AG08395 (cell line): ENCODE measurements at places on chromosomes 3 and 15.

DNA sequence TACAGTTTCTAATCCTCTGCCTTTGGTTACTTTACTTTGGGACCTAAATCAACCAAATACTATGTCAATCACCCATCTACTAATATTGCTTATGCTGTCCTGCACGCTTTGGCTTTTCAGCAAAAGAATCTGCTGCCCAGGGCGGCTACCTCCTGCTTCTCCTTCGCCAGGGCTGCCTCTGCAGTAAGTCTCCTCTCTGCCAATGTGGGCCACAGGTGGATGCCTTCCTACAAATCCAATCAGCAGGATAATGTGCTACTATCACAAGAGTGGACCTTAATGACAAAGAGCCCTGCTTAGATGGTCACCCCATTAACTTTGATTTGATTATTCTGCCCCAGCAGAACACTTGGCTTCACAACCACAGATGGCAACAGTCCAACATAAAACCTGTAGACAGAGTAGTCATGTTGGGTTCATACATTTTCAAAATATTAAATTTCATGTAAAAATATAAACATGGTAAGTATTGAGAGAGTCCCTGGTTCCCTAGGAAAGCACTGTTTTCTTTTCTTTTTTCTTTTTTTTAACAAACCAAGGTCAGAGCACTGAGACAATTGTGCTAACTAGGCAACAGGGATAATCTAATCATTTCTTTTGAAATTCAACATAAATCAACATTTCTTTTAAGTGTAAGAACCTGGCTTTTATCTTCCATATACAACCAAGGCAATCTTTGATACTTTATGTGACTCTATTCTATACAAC is 298.3 kb downstream of the ZBTB20 start:
- no peak for DNase-seq

GRCh38 chr3:171974986-171975837 is 64.2 kb upstream of the FNDC3B start:
- DNase-seq: no peak

GRCh38 chr3:187985647-187986046 is 168.3 kb upstream of the LPP start:
- no peak for DNase-seq

- DNase-seq: no peak
Observed at GRCh38 chr3:127629467-127630403, 750 bp downstream of the PODXL2 start.

GRCh38 chr3:115111632-115112031 is 35.5 kb downstream of the ZBTB20 start:
- DNase-seq: peak; percentile 22

GRCh38 chr3:28598165-28598564 is 249.5 kb upstream of the AZI2 start:
- no peak for DNase-seq

- DNase-seq: no peak
Observed at GRCh38 chr3:64270866-64271260, 45.6 kb upstream of the PRICKLE2 start.

DNA sequence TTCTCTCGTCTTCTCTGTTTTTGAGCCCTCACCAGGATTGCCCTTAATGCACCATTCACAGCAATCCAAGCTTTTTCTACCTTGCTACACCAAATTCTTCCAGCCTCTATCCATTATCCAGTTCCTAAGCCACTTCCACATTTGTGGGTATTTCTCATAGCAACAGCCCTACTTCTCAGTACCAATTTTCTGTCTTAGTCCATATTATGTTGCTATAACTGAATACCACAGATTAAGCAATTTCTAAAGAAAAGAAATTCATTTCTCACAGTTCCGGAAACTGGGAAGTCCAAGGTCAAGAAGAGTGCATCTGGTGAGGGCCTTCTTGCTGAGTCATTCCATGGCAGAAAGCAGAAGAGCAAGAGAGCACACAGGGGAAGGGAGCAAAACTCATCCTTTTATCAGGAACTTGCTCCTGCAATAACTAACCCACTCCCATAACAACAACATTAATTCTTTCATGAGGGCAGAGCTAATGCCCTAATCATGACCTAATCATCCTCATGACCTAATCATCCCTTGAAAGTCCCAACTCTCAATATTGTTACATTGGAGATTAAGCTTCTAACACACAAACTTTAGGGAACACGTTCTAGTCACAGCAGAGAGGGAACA is 9.7 kb upstream of the EIF1B start:
- DNase-seq: peak; percentile 22

DNA sequence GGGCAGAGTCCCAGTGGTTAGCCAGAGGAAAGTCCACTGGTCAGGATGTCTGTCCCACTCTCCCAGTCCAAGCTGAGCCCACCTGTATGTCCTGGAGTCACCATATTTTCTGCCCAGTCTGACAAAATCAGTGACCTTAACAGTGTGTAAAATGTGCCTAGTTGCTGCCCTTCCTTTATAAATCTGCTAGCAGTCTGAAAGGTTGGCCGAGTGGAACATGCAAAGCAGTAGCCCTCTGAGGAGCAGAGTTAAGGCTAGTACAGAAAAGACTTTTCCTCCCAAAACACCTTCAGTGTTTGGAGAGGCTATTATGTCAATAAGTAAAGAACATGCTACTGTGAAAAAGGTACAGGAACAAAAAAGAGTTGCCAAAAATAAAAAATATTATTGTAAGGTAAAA is 15.3 kb downstream of the TTC21A start:
- no peak for DNase-seq

- DNase-seq: no peak
Observed at GRCh38 chr3:177307391-177307790, 110.1 kb upstream of the TBL1XR1 start.

GRCh38 chr3:59654480-59655417 is 604.9 kb upstream of the CFAP20DC start:
- no peak for DNase-seq

GRCh38 chr3:139988472-139989156 is 53.6 kb downstream of the CLSTN2 start:
- DNase-seq: no peak

GRCh38 chr15:79009379-79009778 is 64.5 kb upstream of the CTSH start:
- DNase-seq: no peak

GRCh38 chr3:36477655-36478054 is 97.4 kb downstream of the STAC start:
- DNase-seq: peak; percentile 85

DNA sequence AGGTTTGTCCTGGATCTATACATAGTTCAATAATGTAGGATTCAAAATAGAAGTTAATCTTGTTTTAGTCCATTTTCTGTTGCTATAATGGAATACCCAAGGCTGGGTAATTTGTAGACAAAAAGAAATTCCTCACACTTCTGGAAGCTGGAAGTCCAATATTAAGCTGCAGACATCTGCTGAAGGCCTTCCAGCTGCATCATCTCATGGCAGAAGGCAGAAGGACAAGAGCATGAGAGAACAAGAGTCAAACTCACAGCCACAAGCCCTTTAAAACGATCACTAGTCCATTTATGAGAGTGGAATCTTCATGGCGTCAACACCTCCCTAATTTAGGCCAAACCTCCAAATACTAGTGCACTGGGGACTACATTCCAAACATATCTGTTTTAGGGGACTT is 669.3 kb downstream of the ROBO2 start:
- DNase-seq: no peak
